Left lung (tissue), 14 donors: ENCODE measurements at places on chromosomes 2 and 18. TPM values are rescaled to one million over a fixed set of nuclear protein-coding genes. Genes with fewer than 3 reads are reported as not detected.

ST6GAL2 gene
- 5.1 TPM for polyA plus RNA-seq

CPLX4 gene
- not detected for polyA plus RNA-seq

INHA gene
- 1.1 TPM for polyA plus RNA-seq

TMEM185B gene
- polyA plus RNA-seq = 24.5 TPM

L3MBTL4 gene
- 5.9 TPM for polyA plus RNA-seq

ONECUT2 gene
- polyA plus RNA-seq = 0.04 TPM

ACMSD gene
- 1.7 TPM for polyA plus RNA-seq

ADAM23 gene
- polyA plus RNA-seq = 4.0 TPM

CIB4 gene
- 1.7 TPM for polyA plus RNA-seq

CNDP1 gene
- 0.20 TPM for polyA plus RNA-seq

IRS1 gene
- 41.6 TPM for polyA plus RNA-seq

HRH4 gene
- 0.10 TPM for polyA plus RNA-seq

NEB gene
- 9.7 TPM for polyA plus RNA-seq

TBR1 gene
- polyA plus RNA-seq = not detected

CYP27A1 gene
- 24.3 TPM for polyA plus RNA-seq

OSBPL6 gene
- 4.6 TPM for polyA plus RNA-seq

HTR2B gene
- polyA plus RNA-seq = 0.48 TPM

RBKS gene
- 2.2 TPM for polyA plus RNA-seq

ATIC gene
- polyA plus RNA-seq = 82.9 TPM

ELOA2 gene
- not detected for polyA plus RNA-seq

GPR75 gene
- 4.6 TPM for polyA plus RNA-seq

LIPG gene
- polyA plus RNA-seq = 19.8 TPM

GALNT5 gene
- 6.1 TPM for polyA plus RNA-seq

HSPE1 gene
- 161 TPM for polyA plus RNA-seq

ZSCAN30 gene
- polyA plus RNA-seq = 59.2 TPM

B3GNT7 gene
- polyA plus RNA-seq = 4.2 TPM

KCNF1 gene
- 1.6 TPM for polyA plus RNA-seq

SERPINB4 gene
- not detected for polyA plus RNA-seq

SH3RF3 gene
- 9.3 TPM for polyA plus RNA-seq

ASB3 gene
- polyA plus RNA-seq = 38.7 TPM

STPG4 gene
- 0.27 TPM for polyA plus RNA-seq

GPR17 gene
- 0.99 TPM for polyA plus RNA-seq

EPC2 gene
- polyA plus RNA-seq = 62.1 TPM

DSC1 gene
- 0.07 TPM for polyA plus RNA-seq

ARHGEF4 gene
- polyA plus RNA-seq = 1.7 TPM

RNMT gene
- 50.8 TPM for polyA plus RNA-seq

NAGK gene
- polyA plus RNA-seq = 109 TPM

RAB17 gene
- polyA plus RNA-seq = 12.1 TPM

EML6 gene
- 1.2 TPM for polyA plus RNA-seq

CPS1 gene
- polyA plus RNA-seq = 2.5 TPM

FTCDNL1 gene
- 0.23 TPM for polyA plus RNA-seq

CACNB4 gene
- 10.2 TPM for polyA plus RNA-seq
